ENCODE measurements at places on chromosomes 13 and 19.

DNA sequence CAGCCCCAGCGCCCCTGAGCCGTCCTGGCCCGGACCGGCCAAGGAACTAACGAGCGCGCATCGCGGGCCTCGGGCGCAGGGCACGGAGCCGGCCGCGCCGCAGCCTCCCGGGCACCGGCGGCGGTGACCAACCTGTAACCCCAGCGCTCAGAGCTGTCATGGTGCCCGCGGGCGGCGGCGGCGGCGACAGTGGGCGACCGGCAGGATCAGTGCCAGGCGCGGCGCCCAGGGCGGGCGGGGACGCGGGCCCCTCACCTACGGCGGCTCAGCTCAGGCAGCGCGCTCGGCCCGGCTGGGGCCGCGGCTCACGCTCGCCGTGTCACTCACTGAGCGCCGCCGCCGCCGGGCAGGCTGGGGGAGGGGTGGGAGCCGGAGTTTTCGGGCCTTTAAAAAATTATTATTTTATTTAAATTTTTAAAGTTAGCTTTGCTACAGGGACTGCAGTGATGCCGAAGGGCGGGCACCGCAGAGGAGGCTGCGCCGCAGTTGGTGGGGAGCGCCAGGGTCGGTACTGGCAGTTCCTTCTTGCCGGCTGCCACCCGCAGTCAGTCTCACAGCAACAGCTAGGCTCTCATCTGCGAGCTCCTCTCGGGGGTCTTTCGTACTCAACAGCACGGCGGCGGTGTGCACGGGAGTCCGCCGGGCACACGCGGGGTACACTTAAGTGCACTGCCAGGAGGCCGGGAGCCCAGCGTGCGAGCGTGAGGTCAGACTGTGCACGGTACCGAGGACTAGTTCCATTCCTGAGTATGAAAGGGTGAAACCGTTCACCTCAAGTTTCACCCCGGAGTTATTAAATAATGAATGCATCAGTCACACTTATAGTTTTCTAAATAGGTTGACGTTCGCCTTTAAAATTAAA, at the start of gene NALCN:
Gene NALCN (minus strand): TSS at position 328 of the 862 bp plus-strand sequence. CDS start 17,382 bp downstream, outside the sequence.
- DNase-seq = no peak

DNA sequence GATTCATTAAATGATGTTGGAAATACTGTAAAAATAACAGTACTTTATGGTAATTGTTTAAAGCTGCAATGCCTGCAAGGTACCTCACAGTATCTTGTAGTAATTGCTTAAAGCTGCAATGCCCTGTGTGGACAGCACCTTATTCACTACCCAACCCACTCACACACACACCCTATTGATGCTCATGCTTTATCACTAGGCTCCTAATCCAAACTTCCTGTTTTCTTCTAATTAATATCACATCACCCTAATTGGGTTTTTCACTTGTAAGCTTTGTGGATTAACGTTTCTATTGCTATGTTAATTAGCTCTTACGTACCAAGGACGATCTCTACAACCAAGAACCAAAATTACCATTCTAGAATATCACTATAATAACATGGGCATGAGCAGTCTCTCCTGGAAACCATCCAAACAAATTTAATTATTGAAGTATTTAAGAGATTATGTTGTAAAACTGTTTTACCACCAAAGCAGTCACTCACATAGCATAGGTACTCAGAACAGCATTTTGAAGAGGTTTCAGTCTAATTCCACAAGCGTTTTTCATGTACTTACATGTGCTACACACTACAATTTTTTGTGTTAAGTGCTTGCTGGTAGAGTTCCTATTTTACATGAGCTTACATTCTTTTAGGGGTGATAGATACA, 303.8 kb downstream of the PCDH9 start:
- no peak for DNase-seq

DNA sequence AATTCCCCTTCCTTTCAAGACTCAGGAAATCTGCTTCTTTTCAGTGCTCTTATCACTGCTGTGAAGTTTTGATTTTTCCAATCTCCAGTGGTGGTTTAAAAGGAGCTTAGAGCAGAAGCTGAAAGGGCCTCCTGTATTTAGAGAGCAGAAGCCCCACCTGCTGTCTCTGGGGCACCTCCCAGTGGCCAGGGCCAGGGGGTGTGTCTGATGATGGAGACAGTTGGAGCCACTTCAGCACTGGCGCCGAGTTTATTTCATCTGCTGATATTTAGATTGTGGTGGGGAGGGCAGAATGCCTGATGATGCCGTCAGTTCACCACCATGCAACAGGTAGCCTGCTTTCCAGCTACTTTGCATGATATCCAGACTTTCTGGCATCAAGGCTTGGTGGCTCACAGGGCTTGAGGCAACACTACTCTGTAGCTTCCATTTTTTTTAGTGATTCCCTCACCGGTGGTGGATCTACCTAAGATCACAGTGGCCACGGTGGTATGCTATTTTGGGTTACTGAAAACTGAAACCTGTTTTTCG, 371.9 kb downstream of the KCNRG start:
- DNase-seq = no peak

GRCh38 chr13:100667894-100668293, 6.7 kb downstream of the TMTC4 start:
- DNase-seq = no peak

DNA sequence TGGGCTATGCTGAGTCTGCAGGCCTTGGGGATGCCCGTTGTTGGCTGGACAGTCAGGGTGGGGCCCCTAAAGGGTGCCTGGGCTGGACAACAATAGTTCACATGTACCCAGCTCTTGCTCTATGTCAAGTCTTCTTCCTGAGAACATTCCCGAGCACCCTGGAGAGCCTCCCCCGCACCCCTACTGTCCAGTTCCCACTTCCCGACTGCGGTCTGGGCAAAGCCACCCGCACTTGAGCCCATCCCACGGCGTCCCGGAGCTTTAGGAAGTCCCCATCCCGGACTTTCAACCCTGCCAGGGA, 1.1 kb upstream of the MPND start:
- DNase-seq = no peak

GRCh38 chr19:49468746-49469447, 5.1 kb upstream of the FLT3LG start:
- DNase-seq = peak; percentile 71

DNA sequence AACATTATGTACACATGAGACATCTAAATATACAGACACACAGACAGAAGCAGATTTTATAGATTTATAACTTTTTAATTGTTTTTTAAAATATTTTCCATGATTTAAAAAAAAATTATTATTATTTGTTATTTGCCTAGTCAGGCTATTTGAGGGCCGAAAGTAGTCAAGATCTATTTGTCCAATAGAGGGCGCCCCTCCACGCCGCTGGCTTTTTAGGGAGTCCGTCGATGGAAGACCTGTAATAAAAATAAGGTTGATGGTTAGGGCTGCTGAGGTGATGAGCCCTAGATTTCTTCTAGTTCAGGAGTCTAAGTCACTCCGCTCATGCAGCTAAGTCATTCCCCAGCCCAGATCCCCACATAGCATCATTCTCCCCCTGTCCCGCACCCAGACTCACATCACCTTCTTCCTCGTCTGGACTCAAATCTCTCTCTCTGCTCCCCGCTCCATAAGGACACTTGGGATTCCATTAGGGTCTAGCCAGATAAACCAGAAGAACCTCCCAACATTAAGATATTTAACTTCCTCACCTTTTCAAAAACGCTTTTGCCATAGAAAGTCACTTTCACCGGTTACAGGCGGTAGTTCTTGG, 33.9 kb upstream of the CEACAM21 start:
- DNase-seq = no peak

DNA sequence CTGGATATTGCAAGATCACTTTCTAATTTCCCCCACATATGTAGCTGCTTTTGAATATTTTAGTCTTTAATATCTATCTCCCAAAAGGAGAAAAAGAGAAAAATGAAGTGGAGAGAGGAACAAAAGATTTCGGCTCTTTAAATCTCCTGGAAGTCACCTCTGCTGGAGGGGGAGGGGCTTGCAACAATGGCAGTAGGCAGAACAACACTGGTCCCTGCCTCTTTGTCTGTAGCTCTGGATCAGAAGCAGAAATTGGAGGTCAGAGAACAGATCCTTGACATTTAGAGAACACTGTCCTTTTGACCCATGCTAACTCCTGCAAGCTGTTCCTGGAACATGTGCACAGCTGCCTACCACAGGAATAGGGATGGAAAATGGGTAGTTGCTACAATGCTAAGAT, 86.7 kb upstream of the GPR12 start:
- DNase-seq = no peak

DNA sequence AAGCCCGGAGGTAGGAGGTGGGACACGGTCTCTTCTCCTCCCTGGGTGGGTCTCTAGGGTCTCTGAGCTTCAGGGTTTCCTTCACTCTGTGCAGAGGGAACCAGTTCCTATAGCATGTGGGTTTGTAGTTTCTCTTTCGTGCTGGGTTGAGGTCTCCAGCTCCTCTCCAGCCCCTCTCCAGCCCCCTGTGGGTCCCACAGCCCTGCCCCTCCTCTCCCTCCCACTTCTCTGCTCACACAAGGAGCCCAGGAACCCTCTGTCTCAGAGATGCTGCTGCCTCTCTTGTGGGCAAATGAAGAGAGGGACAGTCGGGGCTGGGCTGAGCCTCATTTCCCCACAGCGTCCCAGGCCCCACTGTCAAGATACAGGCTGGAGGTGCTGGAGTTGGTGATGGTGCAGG, 1.4 kb downstream of the SIGLEC7 start:
- no peak for DNase-seq

GRCh38 chr19:42114412-42114811, 17.8 kb downstream of the POU2F2 start:
- DNase-seq = peak; percentile 50

GRCh38 chr19:54677217-54677616, 14.4 kb downstream of the LILRB4 start:
- DNase-seq = no peak

- no peak for DNase-seq
Observed at GRCh38 chr19:4991538-4991937, 22.6 kb downstream of the KDM4B start.

DNA sequence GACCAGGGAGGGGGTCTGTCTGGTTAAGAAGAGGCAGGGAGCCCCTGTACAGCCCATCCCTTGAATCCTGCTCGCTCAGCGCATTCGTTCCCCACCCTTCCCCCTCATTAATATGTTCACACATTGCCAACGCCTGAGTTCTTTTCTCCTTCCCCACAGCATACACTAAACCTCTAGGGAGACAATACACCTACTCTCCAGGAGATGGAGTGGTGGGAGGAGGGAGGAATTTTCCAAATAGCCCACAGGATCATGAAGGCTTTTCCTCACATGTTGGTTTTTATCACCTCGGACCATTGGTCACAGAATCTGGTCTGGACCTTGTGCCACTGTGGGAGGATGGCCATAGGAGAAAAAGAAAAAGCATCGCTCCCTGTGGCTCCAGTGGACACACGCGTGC, 294.9 kb downstream of the SHISA2 start:
- DNase-seq = no peak

DNA sequence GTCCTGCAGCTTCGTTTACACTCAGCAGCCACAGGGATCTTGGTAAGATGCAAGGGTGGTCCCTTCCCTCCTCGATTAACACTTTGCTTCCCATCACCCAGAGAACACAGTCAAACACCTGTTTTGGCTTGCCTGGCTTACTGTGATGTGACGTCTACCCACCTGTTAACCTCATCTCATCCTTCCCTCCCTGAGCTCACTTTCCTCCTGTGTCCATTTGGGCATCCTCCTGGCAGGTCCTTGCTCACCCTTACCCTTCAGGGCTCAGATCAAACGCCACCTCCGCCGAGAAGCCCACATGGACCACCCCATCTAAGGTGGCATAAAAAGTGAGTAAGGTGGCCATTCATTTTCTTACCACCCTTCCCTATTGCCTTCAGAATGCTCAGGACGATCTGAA, 9.2 kb downstream of the FIZ1 start:
- DNase-seq = no peak

DNA sequence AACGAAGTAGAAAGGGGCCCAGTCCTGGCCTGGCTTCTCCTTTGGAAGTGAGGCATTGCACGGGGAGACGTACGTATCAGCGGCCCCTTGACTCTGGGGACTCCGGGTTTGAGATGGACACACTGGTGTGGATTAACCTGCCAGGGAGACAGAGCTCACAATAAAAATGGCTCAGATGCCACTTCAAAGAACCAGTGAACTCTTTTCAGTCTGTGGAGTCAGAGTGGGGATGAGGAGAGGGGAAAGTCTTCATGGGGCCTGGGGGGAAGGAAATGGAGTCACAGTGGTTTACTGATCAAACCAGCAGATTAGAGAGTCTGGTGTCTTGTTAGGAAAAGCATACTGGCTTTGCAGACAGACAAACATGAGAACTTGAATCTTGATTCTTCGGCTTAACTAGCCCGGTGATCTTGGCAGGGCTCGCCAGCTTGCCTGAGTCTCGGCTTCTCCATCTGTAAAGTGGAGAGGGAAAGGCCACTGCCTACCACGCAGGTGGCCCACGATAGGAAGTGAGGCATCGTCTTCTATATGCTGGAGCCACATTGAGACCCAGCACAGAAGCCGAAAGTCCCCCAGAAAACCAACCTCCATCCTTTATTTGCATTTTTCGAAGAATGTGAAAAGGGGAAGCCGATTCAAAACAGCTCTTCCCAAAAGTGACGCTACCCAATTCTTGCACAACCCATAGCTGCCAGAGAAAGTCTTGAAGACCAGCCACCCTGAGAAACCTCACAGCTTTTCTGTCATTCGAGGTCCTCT, at the start of gene FFAR1:
Gene FFAR1 (plus strand): TSS at position 732 of the 759 bp plus-strand sequence. CDS start 3,650 bp downstream, outside the sequence.
- peak; percentile 64 for DNase-seq

DNA sequence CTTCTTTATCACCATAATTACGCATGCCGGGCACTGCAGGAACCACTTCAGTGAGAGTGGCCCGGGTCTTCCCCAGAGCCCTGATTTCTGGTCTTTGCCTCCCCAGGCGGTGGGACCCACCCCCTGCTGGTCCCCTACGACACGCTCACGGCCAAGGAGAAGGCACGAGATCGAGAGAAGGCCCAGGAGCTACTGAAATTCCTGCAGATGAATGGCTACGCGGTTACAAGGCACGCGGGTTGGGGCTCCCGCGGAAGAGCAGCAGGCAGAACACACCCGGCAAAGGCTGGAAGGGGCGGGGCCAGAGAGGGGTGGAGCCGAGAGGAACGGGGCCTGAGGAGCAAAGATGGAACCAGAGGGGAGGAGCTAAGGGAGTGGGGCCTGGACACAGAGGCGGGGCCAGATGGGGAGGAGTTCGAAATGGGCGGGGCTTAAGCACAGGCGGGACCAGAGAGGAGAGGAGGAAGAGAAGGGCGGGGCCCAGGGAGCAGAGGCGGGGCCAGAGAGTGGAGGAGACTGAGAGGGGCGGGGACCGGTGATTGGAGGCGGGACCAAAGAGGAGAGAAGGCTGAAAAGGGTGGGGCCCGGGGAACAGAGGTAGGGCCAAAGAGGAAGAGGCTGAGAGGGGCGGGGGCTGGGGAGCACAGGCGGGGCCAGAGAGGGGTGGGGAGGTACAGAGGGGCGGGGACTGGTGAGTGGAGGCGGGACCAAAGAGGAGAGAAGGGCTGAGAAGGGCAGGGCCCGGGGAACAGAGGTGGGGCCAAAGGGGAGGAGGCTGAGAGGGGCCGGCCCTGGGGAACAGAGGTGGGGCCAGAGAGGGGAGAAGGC, 73.4 kb downstream of the RYR1 start:
- peak; percentile 67 for DNase-seq

GRCh38 chr13:59672445-59672844, 491.3 kb downstream of the DIAPH3 start:
- DNase-seq = no peak

GRCh38 chr19:17517898-17518297, 6.4 kb downstream of the PGLS start:
- no peak for DNase-seq

GRCh38 chr13:22073718-22074117, 402.8 kb downstream of the FGF9 start:
- no peak for DNase-seq
